Fibroblast of the aortic adventitia (primary cell): ENCODE measurements at places on chromosomes 3 and 15. TPM values are rescaled to one million over a fixed set of nuclear protein-coding genes. Genes with fewer than 3 reads are reported as not detected.

The CD86 gene
- total RNA-seq: not detected in 2 replicates

The GHRL gene
- not detected in 2 replicates for total RNA-seq

The CRYGS gene
- total RNA-seq: 1.3 TPM in 1 of 2 replicates, not detected in the other

The LMCD1 gene
- 22.4 and 30.3 TPM in 2 replicates for total RNA-seq

The TLR9 gene
- total RNA-seq: not detected in 2 replicates

The GPR149 gene
- total RNA-seq: not detected in 2 replicates

The ZNF660 gene
- 2.0 and 6.9 TPM in 2 replicates for total RNA-seq

The ITIH1 gene
- total RNA-seq: 1.3 TPM in 1 of 2 replicates, not detected in the other

The PRTG gene
- 0.45 and 2.3 TPM in 2 replicates for total RNA-seq

The ADGRG7 gene
- not detected in 2 replicates for total RNA-seq

The CLDN1 gene
- total RNA-seq: 0.18 and 1.3 TPM in 2 replicates

The MESP1 gene
- 0.45 and 0.49 TPM in 2 replicates for total RNA-seq

The MUSTN1 gene
- total RNA-seq: not detected in 2 replicates

The HES1 gene
- total RNA-seq: 0.81 and 3.4 TPM in 2 replicates

The C3orf20 gene
- total RNA-seq: not detected in 2 replicates

The MOBP gene
- not detected in 2 replicates for total RNA-seq
